ENCODE measurements at places on chromosomes 6 and 20.

DNA sequence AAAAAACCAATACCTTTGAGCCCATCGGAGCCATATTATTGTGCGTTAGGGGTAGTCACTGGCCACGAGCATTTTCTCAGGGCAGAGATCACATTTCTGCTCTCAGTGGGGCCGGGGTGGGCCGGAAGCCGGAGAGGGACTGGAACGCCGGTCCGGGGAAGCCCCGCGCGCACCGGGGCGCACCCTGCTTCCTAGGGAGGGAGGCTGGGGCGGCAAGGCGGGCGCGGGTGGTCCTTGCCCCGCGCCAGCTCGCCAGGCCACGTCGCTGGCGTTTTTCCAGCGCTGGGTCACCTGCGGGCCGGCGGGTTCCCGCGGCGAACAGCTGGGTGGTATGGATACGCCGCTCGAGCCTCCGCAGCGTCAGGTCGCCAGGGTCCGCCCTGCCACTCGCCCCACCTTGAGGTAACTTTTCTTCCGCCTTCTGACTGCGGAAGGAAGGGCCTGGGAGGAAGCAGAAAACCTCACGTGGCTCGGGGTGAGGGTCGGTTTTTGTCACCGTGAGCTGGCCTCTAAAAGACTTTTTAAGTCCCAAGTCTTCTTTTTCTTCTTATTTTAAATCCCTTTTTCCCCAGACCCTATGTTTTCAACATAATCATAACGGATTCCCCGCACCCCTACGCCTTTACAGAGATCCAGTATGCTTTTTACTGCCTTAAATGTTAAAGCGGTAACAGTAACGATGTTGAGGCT lies 2.7 kb upstream of the EEF1A1 start:
- peak; percentile 38 for DNase-seq

- no peak for DNase-seq
These were observed 7.6 kb upstream of the MAPK13 start for GRCh38 chr6:36122495-36123269.

DNA sequence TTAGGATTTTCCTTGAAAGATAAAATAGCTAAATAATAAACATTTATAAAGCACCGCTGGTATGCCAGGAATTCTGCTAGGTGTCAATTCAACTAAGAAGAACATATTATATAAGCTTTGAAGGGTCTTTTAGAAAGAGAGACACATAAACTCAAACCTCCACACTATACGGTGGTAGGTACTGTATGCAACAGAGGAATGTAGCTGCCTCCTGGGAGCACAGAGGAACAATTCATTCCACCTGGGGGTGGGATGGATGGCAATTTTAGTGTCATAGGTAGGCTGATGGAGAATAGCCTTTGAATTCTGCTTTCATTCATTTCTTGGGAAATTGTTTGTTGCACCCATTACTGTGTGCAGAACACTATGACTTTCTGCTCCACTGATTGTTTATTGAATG lies 447.1 kb upstream of the MAP3K7 start:
- DNase-seq, result no peak

DNA sequence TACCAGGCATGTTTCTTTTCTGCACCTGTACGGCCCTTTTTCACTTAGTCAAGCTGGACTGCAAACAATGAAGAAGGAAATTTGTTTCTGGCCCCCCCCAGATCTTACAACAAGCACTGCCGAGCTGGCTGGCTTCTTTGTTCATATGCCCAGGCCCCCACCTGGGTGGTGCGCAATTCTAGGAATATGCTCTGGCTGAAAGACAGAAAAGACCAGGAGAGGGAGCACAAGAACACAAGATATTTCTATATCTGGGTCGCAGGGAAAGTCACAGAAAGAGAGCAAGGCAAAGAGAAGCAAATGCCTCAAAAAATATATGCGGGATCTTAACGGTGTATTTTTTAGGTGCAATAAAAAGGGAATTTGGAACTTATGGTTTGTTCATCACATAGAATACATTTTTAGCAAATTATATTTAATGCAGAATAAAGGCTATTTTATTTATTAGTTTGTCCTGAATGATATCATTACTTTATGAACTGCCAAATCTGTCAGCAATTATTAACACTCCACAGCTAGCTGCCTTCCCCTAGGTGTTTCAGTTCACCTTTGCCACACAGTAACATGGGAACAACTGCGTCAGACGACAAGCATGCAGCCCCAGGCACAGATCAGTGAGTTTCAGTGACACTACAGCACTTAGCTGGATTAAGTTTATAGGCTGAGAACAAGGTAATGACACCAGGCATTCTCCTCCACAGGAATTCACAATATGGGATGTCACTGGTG lies 76.5 kb downstream of the GJA10 start:
- peak; percentile 84 for DNase-seq

DNA sequence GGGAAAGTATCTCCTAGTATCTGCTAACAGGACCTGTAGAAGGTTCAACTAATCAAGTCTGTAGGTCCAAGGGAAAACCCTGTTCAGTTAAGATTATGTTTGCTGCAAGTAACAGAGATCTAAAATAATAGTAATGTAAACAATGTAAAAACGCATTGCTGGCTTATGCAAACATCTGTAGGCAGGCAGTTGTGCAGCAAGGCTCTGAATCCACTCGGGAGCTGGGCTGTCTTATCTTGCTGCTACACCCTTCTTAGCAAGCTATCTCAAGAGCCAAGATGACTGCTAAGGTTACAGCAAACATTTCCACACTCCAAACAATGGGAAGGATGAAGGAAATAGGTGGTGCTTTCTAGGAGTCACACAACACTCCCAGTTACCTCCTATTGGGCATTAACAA lies 397.3 kb upstream of the NRSN1 start:
- DNase-seq, result peak; percentile 58

DNA sequence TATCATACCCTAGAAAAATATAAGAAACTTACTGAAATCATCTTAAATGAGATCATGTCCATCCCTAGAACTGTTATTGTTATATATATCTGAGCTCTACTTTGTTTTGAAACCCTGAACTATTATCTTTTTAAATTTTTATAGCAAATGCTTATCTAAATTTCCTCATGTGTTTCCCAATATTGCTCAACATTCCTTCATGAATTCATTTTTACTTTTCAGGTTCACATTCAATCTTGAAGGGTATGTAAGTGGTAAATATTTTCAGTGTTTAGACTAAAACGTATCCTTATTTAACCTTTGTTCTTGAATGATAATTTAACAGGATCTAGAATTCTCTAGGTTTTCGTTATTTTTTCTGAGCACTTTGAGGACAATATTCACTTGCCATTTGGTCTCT lies 23.9 kb downstream of the PDE7B start:
- peak; percentile 43 for DNase-seq

GRCh38 chr20:47055699-47056369 lies 161.2 kb downstream of the EYA2 start:
- peak; percentile 68 for DNase-seq

- peak; percentile 21 for DNase-seq
These were observed 671.8 kb upstream of the MARCKS start for GRCh38 chr6:113185299-113185698.

- no peak for DNase-seq
These were observed 27.4 kb upstream of the CAP2 start for GRCh38 chr6:17365961-17366360.

GRCh38 chr6:89148016-89148750 lies 2.3 kb downstream of the PM20D2 start:
- DNase-seq, result no peak

DNA sequence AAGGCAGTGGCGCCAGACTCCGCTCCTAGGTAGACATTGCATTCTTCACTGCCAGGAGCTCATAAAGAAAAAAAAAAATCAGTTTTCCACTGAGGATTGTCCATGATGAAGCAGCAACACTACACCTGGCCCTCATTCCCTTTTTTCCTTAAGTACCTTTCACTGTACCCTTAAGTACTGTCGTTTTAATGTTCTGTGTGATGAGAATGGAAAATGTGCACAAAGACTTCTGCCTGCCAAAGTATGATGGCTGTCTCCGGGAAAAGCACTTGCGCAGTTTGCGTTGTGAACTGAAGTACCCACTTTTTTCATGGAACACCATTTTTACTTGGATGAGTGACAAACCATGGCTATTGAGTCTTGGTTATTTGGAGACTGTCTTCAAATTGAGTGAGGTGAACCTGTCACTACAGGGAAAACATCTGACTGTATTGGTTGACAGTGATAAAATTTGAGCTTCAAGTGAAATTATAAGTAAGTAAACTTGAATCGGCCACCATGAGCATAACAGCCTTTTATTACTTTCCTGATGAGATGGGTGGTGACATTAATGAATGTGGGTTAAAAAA lies 104.8 kb downstream of the NCOA3 start:
- DNase-seq, result no peak

DNA sequence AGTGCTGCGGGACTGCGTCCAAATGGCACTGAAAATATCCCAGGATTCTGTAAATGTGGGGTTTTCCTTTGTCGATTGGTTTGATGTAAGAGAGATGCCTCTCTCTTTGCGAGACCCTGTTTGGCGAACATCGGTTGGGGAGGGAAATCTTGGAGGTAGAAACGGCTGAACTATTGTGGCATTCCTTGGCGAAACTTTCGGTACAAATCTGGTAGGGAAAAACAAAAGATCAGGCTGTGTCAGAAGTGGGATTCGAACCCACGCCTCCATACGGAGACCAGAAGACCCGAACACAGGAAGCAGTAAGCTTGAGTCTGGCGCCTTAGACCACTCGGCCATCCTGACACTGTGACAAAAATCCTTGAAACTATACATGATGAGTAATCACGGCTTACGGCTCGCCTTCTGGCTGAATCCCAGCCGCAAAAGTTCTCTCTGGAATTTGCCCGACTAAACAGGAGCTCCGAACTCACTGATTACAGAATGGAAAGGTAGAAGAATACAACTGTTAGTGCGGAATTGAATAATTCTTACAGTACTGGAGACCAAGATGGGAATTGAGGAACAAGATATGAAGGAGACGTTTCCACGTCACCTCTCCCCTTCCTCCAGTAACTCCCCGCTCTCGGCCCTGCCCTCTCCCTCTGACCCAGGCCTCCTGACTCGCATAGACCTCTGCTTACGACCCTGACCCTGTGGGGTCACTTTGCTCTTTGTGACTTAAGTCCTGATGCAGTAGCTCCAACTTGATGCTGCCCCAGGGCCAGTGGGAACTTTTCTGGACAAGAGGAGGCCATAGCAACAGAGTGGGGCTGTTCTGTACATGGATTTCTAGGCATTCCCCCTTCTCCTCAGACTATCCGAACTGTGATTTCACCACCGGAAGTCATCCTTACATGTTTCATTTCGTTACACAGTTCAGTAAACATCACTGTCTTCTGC lies 132.8 kb upstream of the ZNF184 start:
- DNase-seq, result peak; percentile 67

- no peak for DNase-seq
These were observed 70.9 kb downstream of the UST start for GRCh38 chr6:148817689-148818088.

DNA sequence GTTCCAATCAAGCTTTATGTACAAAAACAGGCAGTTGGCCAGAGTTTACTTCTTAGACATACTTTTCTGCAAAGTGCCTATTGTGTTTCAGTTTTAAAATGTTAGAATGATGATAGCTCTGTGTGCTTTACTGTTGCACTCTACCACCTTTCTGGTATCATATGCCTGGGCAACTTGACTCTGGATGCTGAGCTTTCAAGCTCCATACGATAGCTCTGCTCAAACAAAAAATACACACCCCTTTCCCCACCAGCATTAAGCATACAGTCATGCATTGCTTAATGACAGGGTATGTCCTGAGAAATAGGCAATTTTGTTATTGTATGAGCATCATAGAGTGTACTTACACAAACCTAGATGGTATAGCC lies 123.1 kb downstream of the RCAN2 start:
- DNase-seq, result no peak

DNA sequence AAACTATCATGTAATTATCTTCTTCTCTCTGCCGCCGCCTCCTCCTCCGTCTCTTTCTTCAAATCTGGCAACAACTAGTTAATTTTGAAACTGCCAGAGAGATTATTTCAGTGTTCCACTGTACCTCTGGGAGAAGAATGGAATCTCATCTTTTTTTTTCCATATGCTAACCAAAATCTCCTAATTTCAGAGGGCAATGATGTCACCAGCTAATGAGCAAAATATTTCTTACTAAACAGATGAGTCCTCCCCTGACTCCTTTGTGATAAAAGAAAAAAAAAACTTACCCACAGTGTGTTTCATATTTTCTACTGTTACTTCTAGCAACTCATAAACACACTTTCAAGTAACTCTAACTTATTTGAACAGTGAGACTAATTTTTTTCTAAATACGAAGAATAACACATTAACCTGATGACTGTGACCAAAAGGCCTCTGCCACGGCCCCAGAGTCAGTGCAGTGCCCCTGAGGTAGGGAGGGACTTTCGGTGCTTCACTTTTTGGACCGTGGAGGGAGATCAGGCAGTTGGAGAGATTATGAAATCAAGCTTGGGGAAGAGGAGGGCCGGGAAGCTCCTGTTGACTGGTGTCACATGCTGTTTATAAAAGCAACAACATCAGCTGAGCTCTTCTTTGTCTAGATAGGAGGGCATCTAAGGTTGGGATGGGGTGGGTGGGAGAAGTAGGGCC lies 159.6 kb downstream of the SASH1 start:
- DNase-seq, result peak; percentile 1

DNA sequence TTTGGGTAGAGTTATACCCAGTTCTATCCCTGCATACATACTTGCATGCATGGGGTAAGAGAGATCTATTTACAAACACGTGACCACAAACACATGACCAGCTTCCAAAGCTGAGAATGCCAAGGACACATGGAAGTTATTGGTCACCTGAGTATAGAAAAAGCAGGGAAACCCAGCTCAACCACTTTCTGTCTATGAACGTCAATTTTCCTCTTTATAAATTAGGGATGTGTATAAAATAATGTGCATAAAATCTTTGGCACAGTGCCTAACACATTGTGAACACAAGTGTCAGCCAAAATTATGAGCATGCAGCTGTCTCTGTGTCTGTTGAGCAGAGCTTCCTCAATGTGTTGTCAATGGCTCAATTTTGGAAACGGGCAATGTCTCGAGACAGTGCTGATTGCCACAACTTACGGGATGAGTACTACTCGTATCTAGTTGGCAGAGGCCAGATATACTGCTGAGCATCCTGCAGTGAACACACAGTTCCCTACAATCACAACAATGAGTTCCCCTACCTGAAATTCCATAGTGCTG lies 44.9 kb downstream of the TPD52L1 start:
- no peak for DNase-seq

GRCh38 chr6:52904562-52905279 lies 4.8 kb downstream of the GSTA3 start:
- DNase-seq, result no peak

GRCh38 chr20:32125506-32125905 lies 16.0 kb downstream of the TM9SF4 start:
- no peak for DNase-seq

- peak; percentile 48 for DNase-seq
These were observed 171.2 kb upstream of the BMP5 start for GRCh38 chr6:56046576-56046975.

DNA sequence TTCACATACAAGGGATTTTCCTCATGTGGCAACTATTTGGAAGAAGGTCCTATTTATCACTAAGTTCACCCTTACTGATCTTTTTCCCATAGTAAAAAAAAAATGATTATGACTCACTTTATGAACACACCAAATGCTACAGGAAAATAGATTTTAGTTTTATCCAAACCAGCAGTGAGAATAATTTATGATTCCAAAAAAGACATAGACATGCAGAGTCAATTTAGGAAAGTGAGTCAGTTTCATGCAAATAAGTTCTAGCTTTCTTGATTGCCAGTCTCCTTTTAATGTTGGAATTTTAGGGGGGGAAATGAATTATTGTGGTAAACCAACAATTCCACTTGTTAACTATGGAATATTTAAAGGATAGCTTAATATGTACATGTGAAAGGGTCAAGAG lies 64.0 kb upstream of the RNF146 start:
- no peak for DNase-seq

All from adipocyte (in vitro differentiated cells).